Lung microvascular endothelial cell (primary cell): ENCODE measurements at places on chromosomes 11 and 22. TPM values are rescaled to one million over a fixed set of nuclear protein-coding genes. Genes with fewer than 3 reads are reported as not detected.

Gene C11orf16
- not detected in 2 replicates for total RNA-seq

Gene PIWIL4
- total RNA-seq = 0.65 and 0.79 TPM in 2 replicates

Gene MRGPRX4
- 0.79 and 0.87 TPM in 2 replicates for total RNA-seq

DNA sequence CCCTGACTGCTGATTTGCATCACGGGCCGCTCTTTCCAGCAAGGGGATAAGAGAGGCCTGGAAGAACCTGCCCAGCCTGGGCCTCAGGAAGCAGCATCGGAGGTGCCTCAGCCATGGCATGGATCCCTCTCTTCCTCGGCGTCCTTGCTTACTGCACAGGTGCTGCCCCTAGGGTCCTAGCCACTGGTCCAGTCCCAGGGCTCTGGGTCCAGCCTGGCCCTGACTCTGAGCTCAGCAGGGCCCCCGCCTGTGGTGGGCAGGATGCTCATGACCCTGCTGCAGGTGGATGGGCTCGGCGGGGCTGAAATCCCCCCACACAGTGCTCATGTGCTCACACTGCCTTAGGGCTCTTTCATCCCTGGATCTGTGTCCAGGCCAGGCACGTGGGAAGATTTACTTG, 7.0 kb upstream of the IGLL5 start:
- DNase-seq = no peak

Gene OR8B8
- total RNA-seq = not detected in 2 replicates

Gene MS4A6A
- 0.22 TPM in 1 of 2 replicates, not detected in the other for total RNA-seq

DNA sequence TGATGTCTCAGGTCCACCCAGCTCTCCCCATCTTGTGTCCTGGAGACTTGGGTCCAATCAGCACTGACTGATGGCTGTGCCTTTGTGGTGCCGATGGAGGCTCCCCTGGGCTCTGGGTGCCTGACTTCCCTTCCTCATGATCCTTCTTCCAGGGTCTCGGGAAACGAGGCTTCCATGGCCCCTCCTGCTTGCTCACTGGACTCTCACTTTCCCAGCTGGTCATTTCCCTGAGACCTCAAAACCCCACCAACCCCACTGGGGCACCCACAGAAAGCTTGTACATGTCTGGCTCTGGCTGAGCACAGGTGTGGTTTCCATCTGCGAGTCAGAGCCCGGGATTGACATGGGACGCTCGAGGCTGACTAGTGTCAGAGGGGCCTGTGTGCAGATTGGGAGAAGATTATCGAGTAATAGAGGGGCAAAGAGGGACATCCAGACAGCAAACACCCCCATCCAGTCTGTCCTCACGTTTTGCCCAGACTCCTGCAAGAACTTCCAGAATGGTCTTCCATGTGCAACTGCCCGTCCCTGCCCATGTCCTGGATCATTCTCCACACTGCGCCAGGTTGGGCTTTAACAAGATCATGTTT, 15.1 kb downstream of the APOL1 start:
- DNase-seq = no peak

DNA sequence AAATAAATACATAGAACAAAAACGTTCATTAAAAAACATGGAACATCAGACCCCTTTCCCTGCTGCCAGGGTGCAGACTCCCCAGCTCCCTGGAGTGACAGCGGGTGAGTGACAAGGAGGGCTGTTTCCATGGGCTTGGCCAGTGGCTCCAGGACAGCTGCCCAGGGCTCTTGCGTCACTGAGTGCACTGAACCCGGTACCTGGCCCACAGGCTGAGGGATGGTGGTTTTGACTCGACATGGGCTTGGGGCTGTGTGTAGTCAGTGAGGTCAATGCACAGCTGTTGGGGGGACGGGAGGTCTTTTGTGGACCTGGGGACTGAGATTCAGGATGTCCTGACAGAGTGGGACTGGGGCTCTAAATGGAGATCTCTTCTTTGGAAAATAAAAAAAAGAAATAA, 142.1 kb upstream of the B3GAT1 start:
- DNase-seq = no peak

- DNase-seq = no peak
Measured at GRCh38 chr11:121152764-121153163, 51.7 kb downstream of the TECTA start.

- peak; percentile 34 for DNase-seq
Measured at GRCh38 chr11:2933375-2934020, 4.3 kb upstream of the PHLDA2 start.

Gene ANGPTL5
- total RNA-seq = not detected in 2 replicates

GRCh38 chr11:8339592-8340022, 75.9 kb upstream of the LMO1 start:
- DNase-seq = no peak

- DNase-seq = peak; percentile 99
Measured at GRCh38 chr11:123083623-123084029, 21.7 kb upstream of the HSPA8 start.

DNA sequence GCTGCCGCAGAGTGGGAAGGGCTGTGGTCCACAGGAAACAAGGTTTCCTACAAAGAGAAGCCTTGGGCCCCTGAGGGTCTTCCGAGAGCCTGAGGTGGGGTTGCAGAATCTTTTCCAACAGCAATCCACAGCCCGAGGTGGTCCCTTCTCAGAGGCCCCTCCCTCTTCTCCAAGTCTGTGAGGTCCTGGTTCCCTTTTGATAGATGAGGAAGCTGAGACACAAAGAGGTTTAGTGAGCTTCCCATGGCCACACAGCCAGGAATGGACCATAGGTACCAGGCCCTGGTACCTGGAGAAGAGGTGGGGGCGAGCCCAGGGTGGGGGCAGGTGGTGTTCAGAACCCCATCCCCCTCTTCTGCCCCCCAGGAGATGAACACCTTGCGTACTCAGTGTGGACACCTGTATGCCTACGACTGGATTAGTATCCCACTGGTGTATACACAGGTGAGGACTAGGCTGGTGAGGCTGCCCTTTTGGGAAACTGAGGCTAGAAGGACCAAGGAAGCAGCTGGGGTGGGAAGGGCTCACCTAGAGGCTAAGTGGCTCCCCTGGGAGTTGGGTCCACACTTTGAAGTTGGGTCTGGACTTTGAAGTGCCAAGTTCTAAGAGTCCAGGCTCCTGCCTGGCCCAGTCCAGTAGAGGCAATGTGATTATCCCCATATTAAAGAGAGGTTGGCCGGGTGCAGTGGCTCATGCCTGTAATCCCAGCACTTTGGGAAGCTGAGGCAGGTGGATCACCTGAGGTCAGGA, 7.0 kb downstream of the BEST1 start:
- DNase-seq = no peak

Gene MISFA
- total RNA-seq = 0.20 and 0.22 TPM in 2 replicates

Gene UBQLN3
- total RNA-seq = not detected in 2 replicates

DNA sequence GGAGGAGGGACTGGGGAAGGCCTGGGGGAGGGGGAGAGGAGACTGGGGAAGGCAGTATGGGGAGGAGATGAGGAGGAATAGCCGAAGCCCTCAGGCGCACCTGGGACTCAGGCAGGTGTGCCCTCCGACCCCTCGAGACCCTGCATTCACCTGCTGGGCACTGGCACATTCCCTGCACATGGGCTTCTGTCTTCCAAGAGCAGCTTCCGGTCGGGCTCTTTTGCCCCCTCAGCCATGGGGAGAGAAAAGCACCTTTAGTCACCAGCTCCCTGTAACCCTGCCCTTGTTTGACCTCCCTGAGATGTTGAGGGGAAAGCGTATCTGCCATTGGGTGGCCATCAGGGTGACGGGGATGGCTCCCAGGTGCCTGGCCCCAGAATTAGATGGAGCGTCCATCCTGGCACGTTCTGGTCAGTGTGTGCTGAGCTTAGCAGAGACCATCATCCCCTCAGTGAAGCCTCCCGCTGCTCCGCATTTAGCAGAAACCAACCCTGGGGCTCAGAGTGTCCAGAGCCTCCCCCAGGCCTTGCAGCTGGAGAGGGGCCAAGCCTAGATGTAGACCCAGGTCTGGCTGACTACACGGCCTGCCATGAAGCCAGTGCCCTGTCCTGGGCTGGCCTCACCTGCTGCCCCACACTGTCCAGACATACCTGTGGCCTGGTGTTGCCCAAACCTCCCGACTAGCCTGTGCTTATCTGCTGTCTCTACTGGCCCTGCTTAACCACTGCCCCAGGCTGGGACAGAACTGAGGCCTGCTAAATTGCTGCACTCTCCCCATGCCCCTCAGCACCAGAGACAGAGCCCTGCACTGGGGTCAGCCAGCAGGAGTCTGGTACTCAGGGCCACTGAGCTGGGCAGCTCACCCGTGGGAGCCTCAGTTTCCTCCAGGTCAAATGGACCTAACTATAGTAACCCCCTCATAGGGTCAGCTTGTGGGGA, 6.2 kb downstream of the ANO1 start:
- DNase-seq = no peak

DNA sequence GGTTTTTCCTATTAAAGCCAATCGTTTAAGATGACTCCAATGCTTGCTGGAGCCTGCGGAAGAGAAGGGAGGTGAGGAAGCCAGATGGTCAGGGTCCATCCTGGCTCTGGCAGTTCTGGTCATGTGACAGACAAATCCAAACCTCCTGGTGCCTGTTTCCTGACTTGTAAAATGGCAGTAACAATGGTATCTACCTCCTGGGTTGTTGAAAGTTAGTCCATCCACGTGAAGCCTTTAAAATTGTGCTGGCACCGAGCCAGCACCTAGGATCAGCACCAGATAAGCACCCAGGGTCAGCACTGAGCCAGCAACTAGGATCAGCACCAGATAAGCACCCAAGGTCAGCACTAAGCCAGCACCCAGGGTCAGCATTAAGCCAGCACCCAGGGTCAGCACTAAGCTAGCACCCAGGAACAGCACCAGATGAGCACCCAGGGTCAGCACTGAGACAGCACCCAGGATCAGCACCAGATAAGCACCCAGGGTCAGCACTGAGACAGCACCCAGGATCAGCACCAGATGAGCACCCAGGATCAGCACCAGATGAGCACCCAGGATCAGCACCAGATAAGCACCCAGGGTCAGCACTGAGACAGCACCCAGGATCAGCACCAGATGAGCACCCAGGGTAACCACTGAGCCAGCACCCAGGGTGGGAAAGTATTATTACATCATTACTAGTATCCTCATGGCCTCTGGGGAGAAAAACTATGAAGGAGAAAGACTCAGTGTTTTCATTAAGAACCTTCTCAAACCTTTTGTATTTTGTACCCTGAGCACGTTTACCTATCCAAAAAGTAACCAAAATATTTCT, 17.2 kb downstream of the KIAA0930 start:
- no peak for DNase-seq

Gene KCNK7
- total RNA-seq = under 0.01 and 0.20 TPM in 2 replicates

Gene OR2AG1
- total RNA-seq = not detected in 2 replicates

Gene ST14
- under 0.01 TPM in 1 of 2 replicates, not detected in the other for total RNA-seq

GRCh38 chr22:19713650-19714311, 522 bp upstream of the SEPTIN5 start:
- peak; percentile 48 for DNase-seq

Gene PANX2
- total RNA-seq = 0.40 and 0.44 TPM in 2 replicates

Gene CCDC87
- under 0.01 and 0.20 TPM in 2 replicates for total RNA-seq

DNA sequence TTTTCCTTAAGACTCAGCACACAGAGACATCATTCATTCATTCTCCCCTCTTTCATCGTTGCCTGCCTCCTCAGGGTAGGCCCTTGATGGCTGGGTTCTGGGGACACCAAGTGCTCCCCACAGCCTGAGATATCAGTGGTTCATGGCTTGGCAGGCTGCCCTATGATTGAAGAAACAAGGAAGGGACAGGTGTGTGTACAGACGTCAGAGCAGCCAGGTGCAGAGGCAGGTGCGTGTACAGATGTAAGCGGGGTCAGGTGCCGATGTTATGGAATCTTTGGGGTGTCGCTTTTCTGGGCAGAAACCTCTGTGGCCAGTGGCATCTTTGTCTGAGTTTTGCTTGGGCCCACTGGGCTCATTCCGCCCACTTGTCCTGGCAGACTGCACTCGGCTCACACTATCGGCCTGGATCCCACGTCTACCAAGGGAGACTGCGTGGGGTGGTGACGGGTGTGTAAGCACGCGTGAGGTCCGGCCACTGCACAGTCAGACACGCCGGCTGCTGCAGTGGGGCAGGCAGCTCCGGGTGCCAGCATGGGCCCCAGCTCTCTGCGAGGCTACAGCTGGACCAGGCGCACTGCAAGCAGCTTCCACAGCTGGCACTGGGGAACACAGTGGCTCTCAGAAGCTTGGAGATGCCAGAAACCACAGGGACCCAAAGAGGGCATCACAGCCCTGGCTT, 20.9 kb upstream of the KIAA0930 start:
- no peak for DNase-seq

Gene CALCA
- total RNA-seq = not detected in 2 replicates

Gene PLAAT4
- 1.6 and 2.8 TPM in 2 replicates for total RNA-seq

Gene RAD9A
- total RNA-seq = 3.0 and 3.5 TPM in 2 replicates

DNA sequence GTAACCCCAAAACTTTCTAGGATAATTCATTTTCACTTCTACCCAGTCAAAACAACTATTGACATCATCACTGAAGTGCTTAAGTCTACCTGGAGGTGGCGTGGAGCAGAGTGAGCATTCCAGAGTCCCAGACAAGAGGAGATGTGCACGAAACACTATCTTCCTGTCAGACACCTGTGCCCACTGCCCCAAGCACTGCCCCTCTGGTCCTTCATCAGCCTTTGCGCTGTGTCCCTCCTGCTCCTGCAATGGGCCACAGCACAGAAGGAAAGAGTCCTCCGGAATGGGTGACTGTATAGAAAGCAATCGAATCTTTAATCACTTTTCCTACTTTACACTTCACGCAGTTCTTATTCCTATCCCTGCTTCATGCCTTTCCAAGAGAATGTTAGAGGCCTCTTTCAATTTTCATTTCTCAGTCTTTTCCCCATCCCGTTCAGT, 512 bp upstream of the GRIA4 start:
- peak; percentile 31 for DNase-seq

Gene SEZ6L
- total RNA-seq = not detected in 2 replicates

Gene ANO5
- total RNA-seq = under 0.01 and 0.22 TPM in 2 replicates

DNA sequence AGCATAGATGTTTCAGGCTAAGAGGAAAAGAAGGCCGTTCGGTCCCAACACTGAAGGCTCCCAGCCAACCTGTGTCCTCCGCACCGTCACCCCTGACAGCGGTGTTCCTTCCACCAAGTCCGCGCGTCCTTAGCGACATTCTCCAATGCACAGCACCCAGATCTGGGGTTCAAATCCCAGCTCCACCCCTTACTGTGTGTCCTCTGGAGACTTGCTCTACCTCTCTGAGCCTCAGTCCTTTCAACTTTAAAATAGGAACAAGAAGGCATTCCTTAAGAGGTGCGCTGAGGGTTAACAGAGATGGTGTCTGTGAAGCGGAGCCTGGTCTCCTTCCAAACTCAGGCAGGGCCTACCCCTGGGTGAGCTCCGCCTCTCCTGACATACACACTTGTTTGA, 224.0 kb downstream of the MN1 start:
- DNase-seq = no peak

Gene CFAP300
- total RNA-seq = not detected in 2 replicates

- peak; percentile 84 for DNase-seq
Measured at GRCh38 chr11:12331239-12331874, 46.0 kb upstream of the PARVA start.

GRCh38 chr11:121889931-121890330, 226.1 kb downstream of the BLID start:
- DNase-seq = peak; percentile 16
